ENCODE measurements at places on chromosomes 1 and 21.
A peak's percentile ranks its signal among the peaks of the same experiment; 100 is the strongest.

- no peak for DNase-seq
Measured at GRCh38 chr1:231660198-231660597, 33.6 kb downstream of the DISC1 start.

- no peak for DNase-seq
Measured at GRCh38 chr1:63668298-63668697, 75.1 kb downstream of the PGM1 start.

- no peak for DNase-seq
Measured at GRCh38 chr1:158951956-158952355, 20.6 kb downstream of the PYHIN1 start.

GRCh38 chr1:33445108-33445507, 14.2 kb upstream of the PHC2 start:
- DNase-seq: no peak

GRCh38 chr21:36126208-36126565, 8.7 kb upstream of the CBR3 start:
- DNase-seq: no peak

- DNase-seq: peak; percentile 54
Measured at GRCh38 chr1:202692959-202693555, 17.2 kb downstream of the SYT2 start.

DNA sequence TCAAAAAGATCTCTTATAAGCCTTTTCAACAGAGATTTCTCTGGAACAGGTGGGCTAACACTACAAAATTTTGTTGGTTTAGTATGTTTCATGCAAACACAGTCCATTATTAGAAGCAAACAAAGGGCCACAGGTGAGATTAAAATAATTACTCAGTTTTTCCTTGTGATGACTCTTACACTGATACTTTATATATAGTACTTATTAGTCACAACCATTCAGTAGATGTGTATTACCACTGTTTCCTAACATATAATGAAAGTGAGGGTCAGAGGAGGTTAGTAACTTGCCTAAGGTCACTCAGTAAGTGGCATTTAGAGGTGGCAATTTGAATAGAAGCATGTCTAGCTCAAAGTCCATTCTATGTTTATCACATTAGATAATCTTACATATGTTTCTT, 44.2 kb downstream of the CYYR1 start:
- DNase-seq: no peak

DNA sequence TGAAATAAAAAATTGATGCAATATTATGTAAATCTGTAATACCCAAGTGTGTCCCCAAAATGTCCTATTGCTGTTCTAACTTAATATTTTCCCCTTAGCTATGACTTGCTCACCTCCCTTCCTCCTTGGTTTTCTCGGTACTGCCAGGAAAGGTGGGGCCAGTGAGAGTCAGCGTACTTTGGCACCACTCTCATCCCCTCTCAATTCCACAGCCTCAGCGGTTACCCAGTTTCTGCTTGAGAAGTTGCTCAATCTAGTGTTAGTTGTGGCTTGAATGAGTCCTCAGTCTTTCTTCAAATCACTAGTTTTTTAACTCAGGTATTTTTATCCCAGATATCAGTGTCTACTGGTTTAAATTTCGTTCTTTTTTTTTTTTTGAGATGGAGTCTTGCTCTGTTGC, 32.3 kb downstream of the BCAS2 start:
- DNase-seq: no peak

GRCh38 chr1:32399843-32400242, 5.6 kb upstream of the BSDC1 start:
- DNase-seq: no peak

- DNase-seq: no peak
Measured at GRCh38 chr1:18175051-18175450, 67.5 kb downstream of the IGSF21 start.

- DNase-seq: no peak
Measured at GRCh38 chr21:14947613-14948160, 117.1 kb downstream of the NRIP1 start.

DNA sequence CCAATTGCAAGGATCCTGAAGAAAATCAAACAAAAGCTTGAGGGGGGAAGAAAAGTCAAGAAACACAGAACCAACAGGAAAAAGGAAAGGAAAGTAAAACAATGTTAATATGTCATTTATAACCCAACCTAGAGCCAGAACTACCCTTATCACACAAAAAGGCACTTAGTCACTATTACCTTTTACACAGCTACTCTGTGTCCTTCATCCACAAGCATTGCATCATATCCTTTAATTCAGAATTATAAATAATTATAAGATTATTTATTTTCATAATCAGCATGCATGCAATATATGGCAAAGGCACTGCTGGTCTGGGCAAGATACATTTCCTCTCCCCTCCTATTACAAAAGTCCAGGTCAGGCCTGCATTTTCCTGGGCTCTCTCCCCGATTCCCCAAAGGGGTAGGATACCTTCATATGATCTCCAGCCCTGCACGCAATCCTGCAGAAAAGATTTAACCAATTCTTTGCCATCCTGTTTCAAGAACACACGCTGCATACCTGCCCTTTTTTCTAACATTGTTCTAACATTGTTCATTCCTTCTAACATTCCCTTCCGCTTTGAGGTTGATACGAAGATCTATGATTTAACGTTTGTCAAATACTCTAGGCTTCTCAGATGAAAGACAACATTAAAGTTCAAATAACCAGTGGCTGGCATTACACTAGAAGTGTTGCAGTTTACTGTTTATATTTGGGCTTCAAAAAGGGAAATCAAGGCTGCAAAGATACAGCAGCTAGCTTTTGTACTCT, 4.3 kb downstream of the PTPN14 start:
- no peak for DNase-seq

DNA sequence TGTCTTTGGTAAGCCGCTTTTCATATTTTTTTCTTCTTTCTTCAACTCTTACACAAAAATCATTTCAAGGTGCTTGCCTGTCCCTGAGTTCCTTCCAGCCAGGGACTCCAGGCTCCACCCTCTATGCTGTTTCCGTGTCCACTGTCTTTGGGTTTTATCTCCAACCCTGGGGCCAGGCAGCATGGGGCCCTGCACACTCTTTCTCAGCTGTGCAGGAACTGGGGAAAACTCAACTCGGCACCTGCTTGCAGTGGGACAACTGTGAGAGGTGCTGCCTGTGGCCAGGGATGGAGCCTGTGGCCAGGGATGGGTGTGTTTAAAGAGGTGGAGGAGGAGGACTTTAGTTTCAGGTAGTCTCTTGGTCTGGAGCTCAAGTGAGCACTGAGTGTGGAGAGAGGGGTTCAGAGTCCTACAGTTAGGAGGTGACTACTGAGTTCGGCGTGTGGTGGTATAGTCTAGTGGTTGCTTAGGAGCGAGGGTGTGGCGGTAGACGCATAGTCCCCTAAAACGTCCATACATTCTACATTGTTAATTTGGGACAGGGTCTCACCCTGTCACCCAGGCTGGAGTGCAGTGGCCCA, 13.4 kb downstream of the TNFRSF8 start:
- DNase-seq: no peak

- no peak for DNase-seq
Measured at GRCh38 chr1:103056423-103056822, 51.9 kb downstream of the COL11A1 start.

DNA sequence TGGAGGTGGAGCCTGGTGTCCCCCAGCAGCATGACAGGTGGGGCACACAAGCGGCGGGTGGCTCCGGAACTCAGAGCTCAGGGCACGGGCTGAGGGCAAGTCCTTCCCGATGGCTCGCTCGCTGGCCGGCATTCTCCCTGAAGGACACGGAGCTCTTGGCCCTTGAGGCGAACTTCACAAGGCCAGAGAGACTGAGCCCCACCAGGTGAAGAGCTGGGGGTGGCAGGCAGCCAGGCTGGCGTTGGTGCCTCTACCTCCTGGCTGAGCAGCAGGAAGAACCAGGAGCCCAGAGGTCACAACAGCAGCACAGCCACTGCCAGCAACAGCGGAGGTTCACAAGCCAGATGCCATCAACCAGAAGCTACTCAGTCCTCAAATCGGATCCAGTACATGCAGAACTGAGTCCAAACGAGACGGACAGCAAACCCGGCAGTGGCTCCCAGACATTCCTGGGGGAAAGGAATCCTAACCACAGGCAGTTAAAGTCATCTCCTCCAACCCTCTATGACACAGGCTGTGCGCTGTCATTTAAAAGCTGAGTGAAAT, 54.1 kb downstream of the NPHP4 start:
- DNase-seq: no peak

- DNase-seq: no peak
Measured at GRCh38 chr1:203507759-203508158, 13.8 kb downstream of the OPTC start.

DNA sequence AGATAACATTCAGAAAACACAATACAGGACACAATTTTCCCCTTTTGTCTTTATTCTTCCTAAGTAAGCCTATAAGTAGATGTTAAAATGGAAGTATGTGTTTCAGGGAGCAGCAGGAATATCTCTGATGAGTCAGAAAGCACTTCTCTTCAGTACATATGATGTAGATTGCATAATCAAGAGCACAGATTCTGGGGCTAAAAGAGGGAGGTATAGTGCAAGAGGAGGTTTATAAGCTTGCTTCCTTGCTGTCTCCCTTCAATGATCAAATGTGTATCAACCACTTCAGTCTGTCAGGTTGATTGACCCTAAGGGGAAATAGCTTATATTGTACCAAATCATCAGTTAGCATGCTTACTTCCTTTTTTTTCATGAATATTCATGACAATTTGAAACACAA, 822.8 kb downstream of the BRINP3 start:
- no peak for DNase-seq

DNA sequence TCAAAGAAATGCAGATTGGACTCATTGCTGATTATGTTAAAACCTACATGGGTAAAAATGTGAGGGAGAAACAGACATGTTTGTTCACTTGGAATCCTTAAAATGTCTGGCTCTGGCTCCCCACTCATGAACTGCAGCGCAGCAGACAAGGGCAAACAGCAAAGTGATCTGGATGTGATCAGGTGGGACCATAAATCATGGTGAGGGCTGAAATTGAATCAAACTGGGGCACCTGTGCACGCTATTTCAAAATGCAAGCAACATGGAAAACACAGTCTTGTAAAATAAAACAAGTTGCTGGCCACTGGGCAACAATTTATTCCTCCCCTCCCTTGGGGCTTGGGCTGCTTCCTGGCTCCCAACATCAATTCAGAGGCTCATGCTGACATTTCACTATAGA, 373.4 kb downstream of the SEC16B start:
- no peak for DNase-seq

GRCh38 chr1:240878631-240879030, 266.7 kb upstream of the GREM2 start:
- no peak for DNase-seq

DNA sequence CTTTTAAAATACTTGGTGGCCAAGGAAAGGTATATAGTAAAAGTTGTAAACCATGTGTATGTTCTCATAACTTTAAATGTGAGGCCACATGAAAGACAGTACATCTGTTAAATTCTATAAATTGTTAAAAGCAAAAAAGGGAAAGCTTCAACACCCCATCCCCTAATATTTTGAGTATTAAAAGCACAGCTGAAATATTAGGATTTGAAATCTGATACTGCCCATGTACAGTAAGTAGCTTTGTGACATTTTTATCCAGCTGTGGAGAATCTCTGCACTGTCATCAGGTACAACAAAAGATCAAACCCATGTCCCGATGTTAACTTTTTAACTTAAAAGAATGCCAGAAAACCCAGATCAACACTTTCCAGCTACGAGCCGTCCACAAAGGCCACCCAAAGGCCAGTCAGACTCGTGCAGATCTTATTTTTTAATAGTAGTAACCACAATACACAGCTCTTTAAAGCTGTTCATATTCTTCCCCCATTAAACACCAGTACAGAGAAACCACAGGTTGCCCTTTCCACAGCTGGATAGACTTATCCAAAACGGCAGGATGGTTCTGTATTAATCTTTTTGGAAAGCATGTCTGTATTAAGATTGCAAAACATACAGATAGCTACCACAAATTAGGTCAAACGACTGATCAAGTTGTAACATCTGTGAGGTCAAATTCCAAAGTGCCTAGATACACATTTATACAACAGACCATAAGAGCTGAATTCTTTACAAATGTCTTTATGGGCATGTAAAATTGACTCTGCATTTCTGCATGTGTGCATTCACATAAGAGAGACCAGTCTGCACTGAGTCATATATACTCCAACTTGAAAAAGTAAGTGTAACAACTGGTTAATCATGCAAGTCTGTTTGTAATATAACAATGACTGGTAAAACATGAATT, 5.2 kb downstream of the IRF2BP2 start:
- peak; percentile 28 for DNase-seq

DNA sequence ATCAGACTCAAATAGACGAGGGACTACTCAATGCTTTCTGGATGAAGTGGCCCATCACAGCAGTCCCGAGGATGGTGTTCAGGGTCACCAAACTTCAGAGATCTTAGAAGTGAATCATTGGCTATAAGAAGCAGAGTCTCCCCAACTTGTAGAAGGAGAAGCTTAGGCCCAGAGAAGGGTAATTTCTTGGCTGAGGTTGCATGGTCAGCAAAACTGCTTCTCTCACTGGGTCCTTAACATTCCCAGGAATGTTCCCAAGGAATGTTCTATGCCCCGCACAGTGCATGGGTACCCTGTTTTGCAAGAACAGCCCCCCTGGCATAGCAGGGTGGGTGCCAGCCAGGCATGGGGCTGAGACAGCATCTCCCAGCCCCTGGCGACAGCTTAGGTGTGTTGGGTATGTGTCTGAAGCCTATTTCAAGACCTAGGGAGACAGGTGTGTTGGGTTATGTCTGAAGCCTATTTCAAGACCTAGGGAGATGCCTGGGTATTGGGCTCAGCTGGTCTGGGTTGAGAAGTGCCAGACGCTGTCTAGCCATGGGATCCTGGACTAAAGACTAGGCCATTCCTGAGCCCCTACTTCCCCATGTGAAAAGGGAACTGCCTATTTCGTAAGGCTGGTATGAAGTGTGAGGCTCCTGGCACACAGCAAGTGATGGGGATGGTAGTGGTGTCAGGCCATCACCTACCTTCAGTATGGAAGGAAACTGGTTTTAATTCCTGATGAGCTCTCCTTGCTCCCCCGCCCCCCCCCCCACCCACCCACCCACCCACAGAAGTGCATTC, 26.1 kb downstream of the PADI6 start:
- DNase-seq: no peak

DNA sequence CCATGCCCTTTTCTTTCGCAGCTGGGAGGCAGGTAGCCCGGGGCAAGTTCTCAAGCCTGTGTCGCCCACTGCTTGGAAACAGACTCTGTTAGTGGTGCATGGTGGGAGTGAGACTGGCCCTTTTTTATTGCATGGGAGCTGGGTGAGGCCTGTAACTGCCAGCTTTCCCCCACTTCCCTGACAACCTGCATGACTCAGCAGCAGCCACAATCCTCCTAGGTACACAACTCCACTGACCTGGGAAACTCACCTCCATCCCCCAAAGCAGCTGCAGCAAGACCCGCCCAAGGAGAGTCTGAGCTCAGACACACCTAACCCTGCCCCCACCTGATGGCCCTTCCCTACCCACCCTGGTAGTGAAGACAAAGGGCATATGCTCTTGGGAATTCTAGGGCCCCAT, 25.8 kb downstream of the PIGP start:
- no peak for DNase-seq
